Stimulated activated CD4-positive, alpha-beta T cell treated with anti-CD3 and anti-CD28 coated beads, Interleukin-1b, Interleukin-23, amount 100 ng/mL, for 1 hour (primary cell): ENCODE measurements at places on chromosomes 3 and 15.
A peak's percentile ranks its signal among the peaks of the same experiment; 100 is the strongest.

DNA sequence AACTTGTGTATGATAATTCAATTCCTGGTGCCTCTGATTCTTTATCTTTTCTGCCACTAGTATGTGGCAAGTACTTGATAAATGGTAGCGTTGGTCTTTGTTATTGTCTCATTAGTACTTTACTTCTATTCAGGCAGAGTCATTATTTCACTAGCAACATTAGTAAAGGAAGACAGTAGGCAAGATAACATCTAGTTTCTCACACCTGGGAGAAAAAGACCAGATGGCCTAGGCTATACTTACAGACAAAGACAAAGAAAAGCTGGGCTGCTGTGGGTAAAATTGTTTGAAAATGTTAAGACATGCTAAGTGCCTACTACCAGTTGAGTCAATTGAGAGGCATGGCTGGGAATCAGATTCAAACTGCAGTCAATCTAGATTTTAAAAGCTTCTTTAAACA lies 198.7 kb upstream of the CMC1 start:
- DNase-seq: no peak

- no peak for DNase-seq
Observed at GRCh38 chr3:114595522-114596028, 301.7 kb downstream of the TIGIT start.

DNA sequence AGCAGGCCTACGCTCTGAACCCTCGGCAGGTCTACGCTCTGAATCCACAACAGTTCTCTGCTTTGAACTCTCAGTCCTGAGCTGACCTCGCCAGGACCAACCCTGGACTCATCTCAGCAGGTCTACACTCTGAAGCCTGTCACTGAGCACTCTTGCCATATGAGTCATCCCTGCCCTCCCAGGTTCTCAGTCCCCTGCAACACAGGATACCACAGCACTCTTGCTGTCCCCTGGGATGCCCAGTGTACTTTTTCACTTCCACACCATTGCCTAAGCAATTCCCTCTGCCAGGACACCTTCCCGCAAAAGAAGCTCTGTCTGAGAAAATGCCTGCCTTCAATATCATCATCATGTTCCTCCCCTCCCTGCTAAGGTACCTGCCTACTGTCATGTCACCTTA lies 42.0 kb downstream of the NUP210 start:
- no peak for DNase-seq

DNA sequence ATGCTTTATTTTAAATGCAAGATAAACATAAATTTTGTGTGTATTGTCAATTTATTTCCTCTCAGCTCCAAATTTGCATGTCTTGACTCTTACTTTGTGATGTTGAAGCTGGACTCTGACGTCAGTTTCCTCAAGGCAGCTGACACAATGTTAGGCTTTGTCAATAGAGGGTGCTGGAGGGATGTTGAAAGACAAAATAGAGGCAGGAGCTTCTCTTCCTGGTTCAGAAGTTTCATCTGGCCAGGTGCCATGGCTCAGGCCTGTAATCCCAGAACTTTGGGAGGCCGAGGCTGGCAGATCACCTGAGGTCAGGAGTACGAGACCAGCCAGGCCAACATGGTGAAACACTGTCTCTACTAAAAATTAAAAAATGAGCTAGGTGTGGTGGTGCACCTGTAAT lies 408.6 kb downstream of the GBE1 start:
- no peak for DNase-seq

DNA sequence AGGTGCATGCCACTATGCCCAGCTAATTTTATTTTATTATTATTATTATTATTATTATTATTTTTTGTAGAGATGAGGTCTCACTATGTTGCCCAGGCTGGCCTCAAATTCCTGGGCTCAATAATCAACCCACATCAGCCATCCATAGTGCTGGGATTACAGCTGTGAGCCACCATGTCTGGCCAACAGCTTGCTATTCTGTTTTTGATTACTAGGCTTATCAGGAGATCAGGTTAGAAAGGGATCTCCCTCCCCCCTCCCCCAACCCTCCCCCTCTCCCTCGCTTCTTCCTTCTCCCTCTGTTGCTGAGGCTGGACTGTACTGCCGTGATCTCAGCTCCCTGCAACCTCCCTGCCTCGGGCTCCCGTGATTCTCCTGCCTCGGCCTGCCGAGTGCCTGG lies 8.6 kb downstream of the CLN6 start:
- DNase-seq: no peak

DNA sequence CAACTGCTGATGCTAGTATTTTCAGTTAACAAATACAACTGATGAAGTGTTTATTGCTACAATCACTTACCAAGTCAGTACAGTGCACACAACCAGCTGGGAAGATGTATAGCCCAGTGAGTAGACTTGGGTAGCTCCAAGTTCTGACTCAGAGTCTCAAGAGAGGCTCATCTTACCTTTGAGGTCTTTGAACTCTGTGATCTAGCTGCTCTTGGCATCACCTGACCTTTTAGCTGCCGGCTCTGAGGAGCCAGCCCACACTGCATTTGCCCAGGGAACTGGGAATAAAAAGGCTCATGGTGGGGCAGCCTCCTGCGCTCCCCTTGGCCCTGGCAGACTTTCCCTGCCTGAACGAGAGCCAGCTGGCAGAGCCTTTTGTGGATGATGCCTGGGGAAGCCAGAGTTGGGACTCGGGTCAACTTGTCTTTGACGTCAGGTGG lies 82.6 kb downstream of the CEMIP start:
- no peak for DNase-seq

- DNase-seq: no peak
Observed at GRCh38 chr15:39593656-39594445, 13.0 kb downstream of the THBS1 start.

GRCh38 chr15:69941706-69942495 lies 155.8 kb downstream of the TLE3 start:
- no peak for DNase-seq

DNA sequence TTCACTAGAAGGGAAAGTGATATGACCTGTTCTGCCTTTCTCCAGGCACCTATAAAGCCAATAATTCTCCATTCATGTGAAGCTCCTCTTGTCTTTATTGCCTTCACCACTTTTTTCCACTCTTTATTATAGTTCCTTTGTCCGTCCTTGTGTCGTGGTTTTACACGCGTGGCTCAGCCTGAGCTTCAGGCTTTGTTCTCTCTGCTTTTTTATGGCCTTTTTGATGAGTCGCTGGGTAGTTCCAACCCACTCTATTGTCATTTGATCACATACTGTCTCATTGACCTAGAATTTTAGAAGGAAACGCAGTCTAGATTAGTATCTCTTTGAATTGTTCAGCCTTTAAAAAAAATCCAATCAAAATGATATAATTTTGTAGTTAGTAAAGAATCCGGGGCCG lies 403.2 kb downstream of the PTPRG start:
- DNase-seq: no peak

- DNase-seq: no peak
Observed at GRCh38 chr3:106386050-106386449, 517.2 kb upstream of the CBLB start.

DNA sequence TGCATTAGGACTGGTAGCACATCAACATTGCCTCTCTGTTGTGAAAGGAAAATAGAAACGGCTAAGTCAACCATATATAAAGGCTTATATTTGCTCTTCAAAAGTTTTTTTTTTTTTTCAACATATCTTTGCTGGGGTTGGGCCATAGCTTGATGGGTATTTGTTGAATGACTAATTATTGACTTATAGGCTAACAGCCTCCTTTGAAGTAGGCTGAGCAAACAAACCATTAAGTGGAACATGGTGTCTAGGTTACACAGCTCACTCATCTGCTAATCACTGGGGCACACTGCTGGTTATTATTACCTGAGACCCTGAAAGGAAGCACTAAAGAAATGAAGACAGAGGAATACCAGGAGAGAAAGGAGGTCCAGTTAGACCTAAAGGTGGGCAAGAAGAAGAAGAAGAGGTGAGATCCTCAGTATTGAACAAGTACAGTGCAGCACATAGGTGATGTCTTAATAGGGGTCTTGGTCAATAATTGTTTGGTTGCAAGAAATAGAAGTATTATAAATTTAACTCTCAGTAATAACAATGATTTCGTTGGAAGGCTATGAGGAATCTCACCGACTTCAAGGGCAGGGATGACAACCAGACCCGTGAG lies 139.4 kb downstream of the RPLP1 start:
- no peak for DNase-seq

- DNase-seq: no peak
Observed at GRCh38 chr3:55442861-55443260, 44.2 kb downstream of the WNT5A start.

DNA sequence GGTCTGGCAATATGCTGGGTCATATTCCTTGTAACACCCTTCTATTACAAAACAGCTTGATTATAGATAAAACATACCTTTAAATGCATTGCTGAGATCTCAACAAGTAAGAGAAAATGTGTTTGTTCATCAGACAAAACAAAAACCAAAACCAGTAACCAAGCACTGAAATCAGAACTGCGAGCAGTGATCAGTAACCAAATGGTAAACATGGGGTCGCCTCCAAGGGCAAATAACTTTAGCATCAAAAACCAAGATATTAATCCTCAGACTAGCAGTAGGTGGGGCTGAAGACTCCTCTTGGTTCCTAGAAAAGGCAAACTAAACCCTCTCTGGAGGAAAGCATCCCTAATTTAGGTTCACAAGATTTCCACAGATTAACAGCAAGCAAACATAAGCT lies 6.6 kb upstream of the HESX1 start:
- DNase-seq: no peak

GRCh38 chr15:96474231-96474664 lies 143.7 kb downstream of the NR2F2 start:
- no peak for DNase-seq

DNA sequence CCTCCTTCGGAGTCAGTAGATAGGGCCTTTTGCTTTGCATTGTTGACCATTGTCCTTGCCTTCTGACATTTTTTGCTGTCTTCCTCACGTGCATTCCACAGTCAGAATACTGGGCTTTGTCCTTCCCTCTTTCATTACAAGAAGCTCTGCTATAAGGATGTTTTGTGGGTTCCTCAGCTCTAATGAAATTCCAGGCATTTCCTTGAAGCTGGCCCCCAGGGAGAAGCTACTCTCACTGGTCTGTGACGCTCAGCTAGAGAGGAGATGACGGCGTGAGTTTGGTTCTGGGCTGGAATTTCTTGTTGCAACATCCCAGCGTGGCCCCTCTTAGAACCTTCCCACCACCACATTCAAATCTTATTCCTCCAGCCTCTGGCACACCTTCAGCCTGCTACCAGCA lies 210.2 kb downstream of the TJP1 start:
- no peak for DNase-seq

- no peak for DNase-seq
Observed at GRCh38 chr3:10242182-10243065, 5.8 kb upstream of the TATDN2 start.

- no peak for DNase-seq
Observed at GRCh38 chr3:105274958-105275357, 91.8 kb upstream of the ALCAM start.

DNA sequence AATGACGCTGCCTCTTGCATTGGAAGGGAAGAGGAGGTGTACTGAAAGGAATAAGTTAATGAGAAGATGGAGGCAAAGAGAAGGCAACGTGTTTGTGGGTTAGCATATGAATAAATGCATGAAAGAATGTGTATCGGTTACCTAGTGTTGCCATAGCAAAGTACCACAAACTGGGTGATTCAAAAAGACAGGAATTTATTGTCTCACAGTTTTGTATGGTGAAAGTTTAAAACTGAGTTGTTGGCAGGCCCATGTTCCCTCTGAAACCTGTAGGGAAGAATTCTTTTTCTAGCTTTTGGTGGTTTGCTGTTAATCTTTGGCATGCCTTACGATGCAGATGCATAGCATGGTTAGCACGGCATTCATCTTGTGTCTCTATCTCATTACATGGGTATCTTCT lies 729.9 kb downstream of the MECOM start:
- DNase-seq: no peak

DNA sequence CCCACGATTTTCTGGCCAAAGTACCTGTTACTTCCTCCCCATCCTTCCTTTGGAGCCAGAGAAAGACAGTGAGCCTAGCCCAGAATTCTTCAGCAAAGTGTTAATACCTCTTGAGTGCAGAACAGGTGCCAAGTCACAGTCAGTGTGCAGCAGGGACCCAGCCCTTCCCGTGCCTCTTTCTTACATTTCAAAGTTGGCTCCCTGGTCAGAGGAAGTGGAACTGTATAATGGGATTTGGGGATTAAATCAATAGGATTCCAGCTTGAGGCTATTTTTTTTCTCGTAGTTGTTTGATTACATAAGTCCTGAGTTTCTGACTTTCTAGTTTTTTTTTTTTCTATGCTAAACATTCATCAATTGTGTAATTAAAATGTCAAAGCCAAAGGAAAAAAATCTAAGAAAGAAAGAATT lies 52.6 kb upstream of the ABHD10 start:
- no peak for DNase-seq

- no peak for DNase-seq
Observed at GRCh38 chr3:57872606-57873005, 116.5 kb downstream of the SLMAP start.

- DNase-seq: no peak
Observed at GRCh38 chr3:115475178-115476041, 147.9 kb upstream of the GAP43 start.

GRCh38 chr15:55226127-55226526 lies 29.4 kb upstream of the RSL24D1 start:
- no peak for DNase-seq

- no peak for DNase-seq
Observed at GRCh38 chr3:123026565-123027291, 835 bp downstream of the SEMA5B start.

- no peak for DNase-seq
Observed at GRCh38 chr15:65189102-65189740, 4.1 kb upstream of the CLPX start.

DNA sequence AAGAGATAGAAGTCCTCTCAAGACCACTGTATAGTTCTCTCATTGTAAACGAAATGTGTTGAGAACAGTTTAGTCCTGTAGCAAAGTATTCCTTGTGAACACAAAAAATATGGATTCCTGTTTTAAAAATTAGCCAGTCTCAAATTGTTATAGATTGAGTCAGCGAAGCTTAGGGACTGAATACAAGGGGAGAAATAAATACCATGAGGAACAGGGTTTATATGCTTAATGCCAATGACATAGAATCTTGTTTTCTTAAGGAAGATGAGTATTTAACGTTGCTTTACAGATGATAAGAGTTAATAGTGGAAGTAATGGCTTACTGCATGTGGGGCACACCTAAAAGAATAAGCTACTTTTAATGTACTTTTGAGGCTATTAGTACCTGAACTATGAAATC lies 37.9 kb downstream of the SETD5 start:
- DNase-seq: no peak

GRCh38 chr15:64893481-64894394 lies 18.0 kb upstream of the ANKDD1A start:
- peak; percentile 95 for DNase-seq

GRCh38 chr15:72690938-72691337 lies 4.9 kb downstream of the BBS4 start:
- DNase-seq: no peak

DNA sequence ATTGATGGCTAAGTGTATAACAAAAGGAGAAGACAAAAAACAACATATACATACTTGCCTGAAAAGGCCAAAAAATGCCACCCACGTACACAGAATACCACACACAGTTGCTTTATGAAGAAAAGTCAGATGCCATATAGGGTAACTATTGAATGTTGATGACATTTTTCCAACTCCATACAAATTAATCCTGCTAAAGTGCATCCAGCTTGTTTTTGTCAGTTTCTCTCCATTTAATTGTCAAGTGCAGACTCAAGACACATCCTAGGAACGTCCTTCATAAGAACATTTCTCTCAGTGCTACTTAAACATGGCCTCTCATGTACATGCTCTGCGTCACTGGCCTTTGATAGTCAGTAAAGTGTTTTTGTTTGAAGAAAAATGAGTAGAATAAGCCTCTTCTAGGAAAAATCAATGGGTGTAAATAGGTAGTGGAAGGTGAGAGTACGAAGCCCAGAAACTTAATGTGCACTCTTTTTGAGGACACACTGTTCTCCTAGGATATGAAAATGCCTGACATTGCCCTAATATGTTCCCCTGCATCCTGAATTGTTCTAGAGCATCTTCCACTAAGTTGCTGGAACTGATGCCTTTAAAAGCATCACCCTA lies 267.4 kb upstream of the ATP11B start:
- DNase-seq: no peak
